NB4 (cell line): ENCODE measurements at places on chromosomes 6 and 20.
A peak's percentile ranks its signal among the peaks of the same experiment; 100 is the strongest.

DNA sequence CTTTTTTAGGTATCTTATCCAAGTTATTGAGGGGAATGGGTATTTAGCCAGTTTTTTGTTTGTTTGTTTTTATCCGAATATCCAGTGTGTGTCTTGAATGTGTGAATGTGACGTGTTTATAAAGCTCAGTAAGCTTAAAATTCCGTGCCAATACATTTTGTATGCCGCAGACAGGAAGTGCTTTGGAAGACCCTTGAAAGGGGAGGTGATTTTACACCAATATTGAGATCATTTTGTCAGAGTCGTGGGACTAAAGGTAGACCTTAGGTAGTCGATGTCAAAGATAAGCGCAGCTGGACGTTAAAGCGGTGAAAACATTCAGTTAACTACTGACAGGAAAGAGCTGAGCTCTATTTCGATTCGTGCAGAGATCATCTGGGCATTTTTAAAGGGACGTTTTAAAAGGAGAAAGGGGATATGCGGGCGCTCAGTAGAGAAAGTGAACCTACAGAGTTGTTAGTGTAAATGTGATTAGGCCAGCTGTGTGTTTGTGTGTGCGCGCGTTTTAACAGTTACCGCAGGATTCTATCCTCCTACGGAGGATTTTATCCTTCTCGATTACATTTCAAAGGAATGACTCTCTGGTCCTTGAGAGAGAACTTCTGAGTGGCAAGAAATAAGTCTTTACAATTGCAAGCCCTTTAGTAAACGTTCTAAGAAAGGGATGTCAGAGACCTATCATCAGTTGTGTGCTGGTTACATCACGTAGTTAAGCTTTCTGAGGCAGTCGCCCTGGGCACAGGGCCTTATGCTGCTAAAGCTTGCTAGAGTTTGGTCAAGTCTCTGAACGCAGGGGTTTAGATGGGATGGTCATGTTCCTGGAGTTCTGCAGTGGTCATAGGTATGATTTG is 625 bp upstream of the ECHDC1 start:
- DNase-seq, result peak; percentile 51

DNA sequence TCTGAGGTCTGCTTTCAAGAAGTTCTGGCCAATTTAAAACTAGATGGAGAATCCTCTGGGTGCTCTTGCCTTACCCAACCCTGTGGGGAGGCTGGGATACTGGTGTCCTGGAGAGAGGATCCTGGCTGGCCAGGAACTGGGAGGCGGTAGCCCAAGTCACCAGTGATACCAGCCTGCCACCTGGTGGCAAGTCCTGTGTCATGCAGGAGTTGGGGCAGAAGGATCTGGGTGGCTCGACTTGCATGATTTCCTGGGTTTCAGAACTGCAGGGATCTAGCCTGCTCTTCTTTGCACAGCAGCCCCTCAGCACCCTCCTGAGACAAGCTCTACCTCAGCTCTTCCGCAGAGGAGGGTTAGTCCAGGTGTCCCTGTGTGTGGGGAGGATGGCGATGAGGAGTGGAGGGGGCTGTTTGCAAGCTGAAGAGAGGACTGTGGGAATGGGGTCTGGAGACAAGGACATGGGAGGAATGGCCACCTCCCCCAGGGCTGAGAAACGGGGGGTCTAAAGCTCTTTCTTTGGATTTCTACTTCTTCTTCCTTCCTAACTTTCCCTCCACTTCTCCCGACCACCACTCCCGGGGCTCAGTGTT is 4.2 kb downstream of the KCNK17 start:
- DNase-seq, result peak; percentile 79

DNA sequence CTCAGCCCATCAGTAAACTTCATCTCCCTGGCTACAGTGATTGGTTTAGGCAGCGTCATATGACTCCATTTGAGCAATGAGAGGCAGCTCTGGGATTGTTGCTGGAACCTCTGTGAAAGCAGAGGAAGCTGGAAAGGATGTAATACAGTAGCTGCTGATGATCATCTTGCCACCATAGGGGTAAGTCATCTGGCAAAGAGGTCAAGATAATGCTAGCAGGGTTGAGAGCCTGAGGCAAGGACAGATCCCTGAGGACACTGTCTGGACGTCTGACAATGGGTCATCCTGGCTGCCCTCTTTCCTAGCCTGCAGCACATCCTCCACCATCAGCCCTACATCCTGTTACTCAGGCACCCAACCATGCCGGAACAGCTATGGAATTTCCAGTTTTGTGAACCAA is 25.5 kb upstream of the FKBP1A start:
- no peak for DNase-seq

DNA sequence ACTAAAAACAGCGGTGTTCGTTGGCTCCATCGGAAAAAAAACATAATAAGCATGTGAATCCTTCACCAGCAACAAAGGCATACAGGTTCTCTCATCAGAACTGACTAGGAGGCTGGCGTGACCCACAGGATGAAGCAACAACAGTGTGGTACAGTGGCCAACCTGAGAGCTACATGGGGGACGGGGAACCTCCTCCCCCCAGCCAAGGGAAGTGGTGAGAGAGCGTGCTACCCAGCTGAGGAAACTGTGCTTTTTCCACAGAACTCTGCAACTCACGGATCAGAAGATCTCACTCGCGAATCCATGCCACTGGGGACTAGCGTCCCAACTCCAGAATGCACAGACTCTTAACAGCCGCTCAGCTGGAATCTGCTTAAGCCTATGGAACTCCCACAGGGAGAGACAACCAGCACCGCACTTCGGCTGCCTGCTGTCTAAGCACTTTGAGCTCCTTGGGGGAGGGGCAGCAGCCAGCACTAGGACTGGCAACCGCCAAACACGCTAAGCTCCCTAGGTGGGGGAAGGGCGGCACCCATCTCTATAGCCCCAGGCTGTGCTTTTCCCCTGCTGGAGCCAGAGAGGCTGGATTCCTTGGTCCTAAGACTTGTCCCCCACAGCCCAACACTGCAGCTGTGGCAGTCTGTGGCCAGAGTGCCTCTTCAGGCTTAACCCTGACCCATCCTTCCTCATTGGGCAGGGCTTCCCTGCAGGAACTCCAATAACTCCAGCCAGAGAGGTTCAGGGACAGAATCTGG is 538.3 kb upstream of the BTBD3 start:
- DNase-seq, result peak; percentile 81

GRCh38 chr6:74318738-74319137 is 622.7 kb downstream of the CD109 start:
- no peak for DNase-seq

DNA sequence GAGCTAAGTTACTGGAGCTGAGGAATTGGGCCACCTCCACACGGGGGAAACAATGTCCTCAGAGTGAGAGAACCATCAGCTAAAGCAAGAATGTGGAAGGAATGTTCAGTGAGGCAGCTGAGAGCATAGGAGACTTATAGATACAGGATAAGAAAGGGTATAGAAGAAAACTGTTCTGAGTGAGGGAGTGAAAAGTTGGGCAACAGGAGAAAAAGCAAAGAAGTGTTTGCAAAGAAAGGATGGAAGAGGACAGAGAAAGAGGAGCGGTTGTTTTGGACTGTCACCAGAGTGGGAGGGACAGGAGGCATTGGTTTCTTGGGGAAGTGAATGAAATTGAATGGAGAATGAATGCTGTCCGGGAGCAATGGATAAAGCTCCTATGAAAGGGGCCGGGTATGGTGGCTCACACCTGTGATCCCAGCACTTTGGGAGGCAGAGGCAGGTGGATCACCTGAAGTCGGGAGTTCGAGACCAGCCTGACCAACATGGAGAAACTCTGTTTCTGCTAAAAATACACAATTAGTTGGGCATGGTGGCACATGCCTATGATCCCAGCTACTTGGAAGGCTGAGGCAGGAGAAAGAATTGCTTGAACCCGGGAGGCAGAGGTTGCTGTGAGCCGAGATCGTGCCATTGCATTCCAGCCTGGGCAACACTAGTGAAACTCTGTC is 296.5 kb downstream of the ADGB start:
- no peak for DNase-seq

DNA sequence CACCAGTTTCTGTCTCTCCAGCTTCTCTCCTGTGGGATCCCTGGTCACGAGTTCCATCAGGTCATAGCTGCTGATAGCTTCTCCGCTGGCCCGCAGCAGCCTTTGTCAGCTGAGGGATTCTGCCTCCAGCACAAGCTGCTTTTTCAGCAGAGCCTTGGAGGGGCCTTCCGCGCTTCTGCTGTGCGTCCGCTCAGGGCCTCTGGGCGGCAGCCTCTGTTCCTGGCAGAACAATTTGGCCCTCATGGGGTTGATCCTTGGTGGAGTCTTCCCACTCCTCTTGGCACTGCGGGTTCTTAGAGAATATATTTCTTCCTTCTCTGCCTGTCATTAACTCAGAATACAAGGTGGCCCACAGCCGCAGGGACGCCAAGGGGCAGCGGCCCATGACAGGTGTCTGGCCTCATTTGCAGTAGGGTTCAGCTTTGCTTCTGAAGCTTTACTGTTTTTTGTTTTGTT is 158.8 kb downstream of the DTNBP1 start:
- no peak for DNase-seq

DNA sequence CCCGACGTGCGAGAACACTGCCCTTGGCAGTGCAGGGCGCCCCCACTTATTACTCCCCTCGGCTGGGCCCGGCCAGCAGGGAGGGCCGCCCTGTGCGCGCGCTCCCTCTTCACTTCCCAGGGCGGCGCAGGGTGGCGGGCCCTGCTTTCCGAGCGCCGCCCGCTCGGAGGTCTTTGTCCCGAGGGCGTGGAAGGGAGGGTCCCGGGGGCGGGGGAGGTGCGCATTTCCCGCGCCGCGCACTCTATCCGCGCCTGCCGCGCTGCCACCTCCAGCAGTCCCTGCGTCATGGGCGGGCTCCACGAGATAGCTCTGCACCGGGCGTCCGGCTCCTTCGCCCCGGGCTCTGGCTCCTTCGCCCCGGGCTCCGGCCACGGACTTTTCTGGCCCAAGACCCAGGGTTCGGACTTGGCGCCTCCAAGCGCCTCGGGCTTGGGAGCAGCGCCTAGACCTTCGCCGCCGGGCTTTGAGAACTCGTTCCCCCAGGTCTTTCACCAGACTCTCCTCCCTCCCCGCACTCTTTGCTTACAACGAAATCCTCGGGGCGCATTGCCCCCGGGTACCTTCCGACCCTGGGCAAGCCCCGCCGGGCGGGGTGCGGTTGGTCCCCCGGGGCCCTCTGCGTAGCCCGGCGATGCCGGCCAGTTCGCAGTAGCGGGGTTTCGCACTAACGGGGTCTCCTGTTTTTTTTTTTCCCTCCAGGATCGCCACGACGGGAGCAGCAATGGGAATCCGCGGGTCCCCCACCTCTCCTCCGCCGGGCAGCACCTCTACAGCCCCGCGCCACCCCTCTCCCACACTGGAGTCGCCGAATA is 1.6 kb downstream of the TFAP2C start:
- DNase-seq, result no peak

- no peak for DNase-seq
Measured at GRCh38 chr6:18978337-18979128, 591.4 kb downstream of the RNF144B start.

DNA sequence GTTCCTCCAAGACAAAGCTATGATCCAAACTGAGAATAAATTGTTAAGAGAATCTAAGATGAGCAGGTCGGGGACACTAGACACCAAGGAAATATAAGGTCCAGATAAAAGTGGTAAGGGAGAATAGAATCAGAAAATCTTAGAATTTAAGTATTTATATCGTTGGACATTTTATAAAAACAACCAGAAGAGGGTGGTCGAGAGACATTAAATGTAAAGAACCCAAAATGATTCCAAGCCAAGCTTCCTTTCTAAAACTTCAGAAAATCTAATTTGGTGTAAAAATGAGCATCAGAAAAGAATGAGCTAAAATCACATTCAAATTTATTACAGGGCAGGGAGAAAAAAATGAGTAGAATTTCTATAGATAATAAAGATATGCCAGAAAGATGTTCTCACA is 97.8 kb upstream of the OGFRL1 start:
- DNase-seq, result peak; percentile 40

DNA sequence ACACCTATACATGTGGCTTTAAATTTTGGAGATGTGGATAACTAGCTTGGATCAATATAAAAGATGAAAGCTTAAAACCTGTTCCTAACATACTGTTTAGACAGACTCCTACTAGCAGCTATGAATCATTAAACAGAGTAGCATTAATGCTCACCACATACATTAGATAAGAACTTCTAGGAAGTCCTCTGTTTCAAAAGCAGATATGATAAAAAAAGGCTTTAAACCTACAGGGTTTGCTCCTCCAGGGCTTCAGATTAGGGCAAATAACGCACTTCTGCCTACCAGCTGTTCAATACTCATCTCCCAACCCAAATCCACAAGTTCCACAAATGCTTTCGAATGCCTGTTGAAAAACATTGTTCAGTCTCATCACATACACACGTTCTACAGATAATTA is 1.5 kb downstream of the REPS1 start:
- DNase-seq, result peak; percentile 42

DNA sequence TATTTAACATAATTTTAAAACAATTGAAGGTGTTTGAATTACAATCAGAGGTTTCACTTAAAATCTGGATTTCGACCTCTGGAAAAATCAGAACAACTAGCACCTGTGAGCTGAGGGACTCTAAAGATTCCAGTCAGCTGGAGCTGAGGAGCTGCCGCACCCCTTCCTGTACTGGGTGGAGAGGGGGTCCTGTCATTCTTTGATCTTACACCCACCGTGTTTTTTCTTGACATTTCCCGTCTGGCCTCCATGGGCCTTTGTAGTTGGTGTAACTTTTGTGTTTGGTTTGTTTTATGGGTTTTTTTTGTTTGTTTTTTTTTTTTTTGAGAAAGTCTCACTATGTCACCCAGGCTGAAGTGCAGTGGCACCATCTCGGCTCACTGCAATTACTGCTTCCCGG is 17.2 kb downstream of the ARFGEF2 start:
- no peak for DNase-seq

GRCh38 chr6:41642090-41642959 is 4.1 kb downstream of the MDFI start:
- no peak for DNase-seq

DNA sequence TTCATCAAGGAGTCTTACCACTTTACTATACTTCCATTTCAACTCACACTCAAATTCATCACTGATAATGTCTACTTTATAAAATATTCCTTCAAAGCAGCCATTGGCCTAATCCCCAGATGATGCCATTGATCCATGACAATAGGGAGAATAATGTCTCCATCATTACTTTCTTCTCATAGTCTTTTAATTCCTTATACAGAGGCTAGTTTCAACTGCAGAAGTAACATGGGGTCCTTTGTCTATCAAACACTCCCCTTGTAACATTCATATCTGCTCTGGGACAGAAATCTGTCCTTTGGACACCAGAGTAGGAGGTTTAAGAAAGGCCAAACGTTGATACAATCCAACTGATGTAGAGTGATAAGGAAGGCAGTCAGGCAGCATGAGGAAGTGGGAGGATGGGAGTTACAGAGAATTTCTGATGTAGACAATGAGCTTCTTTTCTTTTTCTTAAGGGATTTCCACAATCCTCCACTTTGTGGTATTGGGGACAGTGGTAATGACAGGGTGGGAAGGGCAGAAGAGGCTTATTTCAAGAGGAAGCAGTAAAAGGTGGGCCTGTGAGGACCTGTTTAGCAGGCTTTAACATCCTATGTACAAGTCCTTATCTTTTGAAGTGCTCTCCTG is 18.9 kb upstream of the HLA-DOA start:
- DNase-seq, result no peak

DNA sequence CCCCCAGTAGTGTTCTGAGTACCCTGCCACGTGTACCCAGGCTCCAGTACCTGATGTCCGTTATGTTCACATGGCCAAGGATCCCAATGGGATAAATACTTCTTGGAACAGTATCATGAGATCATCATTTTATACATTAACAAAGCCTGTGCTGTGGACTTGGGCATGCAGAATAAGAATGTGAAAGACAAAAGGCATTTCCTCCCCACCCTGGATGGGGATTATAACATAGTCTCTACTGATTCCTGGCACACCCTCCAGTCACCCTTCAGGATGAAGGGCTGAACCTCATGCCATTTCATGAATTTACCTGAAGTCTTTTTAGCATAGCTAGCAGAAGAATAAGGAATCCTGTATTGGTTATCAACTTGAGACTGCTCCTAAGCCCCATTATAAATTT is 2.8 kb downstream of the TNFRSF21 start:
- DNase-seq, result no peak
